Stimulated activated CD4-positive, alpha-beta T cell treated with anti-CD3 and anti-CD28 coated beads, Interleukin-15, amount 100 ng/mL, for 1 hour (primary cell): ENCODE measurements at places on chromosomes 2 and 18.

GRCh38 chr2:216023055-216023648, 9.8 kb upstream of the MREG start:
- no peak for DNase-seq

GRCh38 chr2:96412307-96413258, 77.0 kb downstream of the NCAPH start:
- no peak for DNase-seq

DNA sequence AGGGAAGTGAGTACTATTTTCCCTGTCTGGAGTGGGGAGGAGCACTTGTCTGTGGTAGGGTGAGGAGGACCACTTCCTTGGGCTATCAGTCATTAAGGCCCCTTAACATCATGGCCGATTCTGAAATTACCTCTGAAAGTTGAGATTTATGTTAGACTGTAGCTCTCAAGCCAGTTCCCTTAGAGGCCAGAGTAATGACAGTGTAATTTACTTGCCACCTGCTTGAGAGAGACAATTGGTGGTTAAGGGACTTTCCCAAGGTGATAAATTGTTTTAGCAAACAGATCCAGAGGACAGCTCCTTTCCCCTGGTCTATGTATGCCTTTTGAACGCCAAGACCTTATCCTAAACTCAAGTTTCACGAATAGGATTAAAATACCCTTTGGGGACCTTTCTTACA, 56.1 kb downstream of the NEDD4L start:
- DNase-seq, result no peak

DNA sequence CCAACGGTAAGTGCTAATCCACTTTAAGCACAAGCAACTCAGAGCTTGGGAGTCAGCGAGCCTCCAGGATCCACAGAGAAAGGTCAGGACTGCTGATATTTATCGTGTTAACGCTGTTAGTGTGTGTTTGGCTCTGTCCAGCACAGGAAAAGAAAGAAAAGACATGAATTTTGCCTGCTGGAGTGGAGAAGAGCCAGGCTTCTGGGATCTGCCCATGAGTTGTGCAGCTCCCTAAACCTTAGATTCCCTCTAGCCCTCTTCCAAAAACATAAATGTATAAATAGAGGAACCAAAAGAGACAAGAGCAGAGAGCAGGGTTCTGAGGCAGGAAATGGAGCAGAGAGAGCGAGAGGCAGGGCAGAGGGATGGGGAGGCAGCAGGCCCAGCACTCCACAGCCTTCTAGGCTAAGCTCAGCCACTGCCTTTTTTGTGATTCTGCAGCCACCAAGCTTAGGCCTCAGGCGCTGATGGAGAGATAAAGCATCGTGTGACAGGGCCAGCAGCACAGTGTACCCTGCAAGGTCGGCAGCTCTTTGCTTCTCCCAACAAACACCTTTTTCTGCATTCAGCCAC, 14.5 kb upstream of the MAT2A start:
- no peak for DNase-seq

DNA sequence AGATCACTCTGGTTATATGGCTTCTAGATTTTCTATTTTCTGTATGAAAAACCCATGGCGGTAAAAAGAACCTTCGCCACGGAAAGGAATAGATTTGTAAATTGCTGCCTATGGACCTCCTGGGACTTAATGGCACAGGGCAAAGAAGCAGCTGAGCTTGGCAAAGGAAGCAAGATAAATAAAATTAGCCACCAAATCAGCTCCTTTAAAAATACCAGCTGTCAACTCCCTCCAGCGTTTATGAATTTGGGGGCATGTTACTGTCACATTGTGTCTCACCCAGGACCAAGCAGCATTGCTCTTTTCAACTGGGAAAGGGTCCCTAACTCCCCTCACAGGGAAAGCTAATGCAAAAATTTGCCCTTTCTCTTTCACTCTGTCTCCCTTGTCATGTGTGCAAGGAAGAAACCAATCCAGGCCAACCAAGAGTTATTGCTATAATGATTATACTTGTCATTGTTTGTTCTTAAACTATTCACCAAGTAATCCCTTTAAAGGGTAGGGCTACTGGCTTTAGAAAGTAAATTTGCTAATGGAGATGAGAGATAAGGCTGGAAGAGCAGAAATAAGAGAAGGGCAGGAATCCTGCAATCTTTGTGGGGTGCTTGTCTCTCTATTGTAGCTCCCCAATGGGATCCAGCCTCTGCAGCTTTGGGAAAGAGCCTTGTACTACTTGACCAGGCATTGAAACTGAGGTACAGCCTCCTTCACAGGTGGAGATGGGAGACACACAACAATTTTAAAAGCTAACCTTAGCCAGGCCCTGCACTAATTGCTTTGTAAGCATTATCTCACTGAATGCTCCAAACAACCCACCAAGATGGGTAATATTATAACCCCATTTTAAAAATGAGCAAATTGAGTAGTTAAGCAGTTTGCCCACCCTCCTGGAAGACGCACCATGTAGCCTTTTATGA, 119.1 kb upstream of the KLF7 start:
- no peak for DNase-seq

- no peak for DNase-seq
Observed at GRCh38 chr2:25983735-25984134, 1.4 kb upstream of the KIF3C start.
